Activated naive CD4-positive, alpha-beta T cell treated with anti-CD3 and anti-CD28 coated beads, Interleukin-2, amount 50 U/mL, for 72 hours (primary cell): ENCODE measurements at places on chromosomes 16 and 17.

DNA sequence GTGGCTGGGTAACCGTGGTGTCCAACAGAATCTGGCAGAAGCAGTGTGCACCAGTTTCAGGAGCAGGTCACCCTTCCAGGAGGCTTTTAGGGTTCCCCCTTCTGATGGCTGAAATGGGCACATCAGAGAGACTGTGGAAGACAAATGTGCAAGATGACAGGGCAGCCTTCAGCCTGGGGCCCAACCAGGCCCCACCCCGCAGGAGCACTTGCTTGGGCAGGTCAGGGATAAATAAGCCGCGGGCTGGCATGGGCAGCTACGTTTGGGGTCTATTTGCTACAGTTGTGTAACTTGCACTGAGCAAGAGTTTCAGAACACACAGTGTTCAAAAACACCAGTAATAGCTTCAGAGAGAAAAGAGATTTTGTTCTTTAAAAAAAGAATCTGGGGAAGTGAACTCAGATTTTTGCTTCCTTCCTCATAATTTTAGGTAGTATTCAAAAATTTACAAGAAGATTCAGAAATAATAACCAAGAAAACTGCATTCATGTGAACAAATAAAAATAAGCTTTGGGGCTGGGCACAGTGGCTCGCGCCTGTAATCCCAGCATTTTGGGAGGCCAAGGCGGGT, 44.9 kb upstream of the BAHCC1 start:
- DNase-seq: no peak

- no peak for DNase-seq
Measured at GRCh38 chr17:17401271-17401781, 75.5 kb upstream of the MED9 start.

GRCh38 chr16:1378804-1379303, 27.1 kb downstream of the GNPTG start:
- DNase-seq: peak; percentile 65

DNA sequence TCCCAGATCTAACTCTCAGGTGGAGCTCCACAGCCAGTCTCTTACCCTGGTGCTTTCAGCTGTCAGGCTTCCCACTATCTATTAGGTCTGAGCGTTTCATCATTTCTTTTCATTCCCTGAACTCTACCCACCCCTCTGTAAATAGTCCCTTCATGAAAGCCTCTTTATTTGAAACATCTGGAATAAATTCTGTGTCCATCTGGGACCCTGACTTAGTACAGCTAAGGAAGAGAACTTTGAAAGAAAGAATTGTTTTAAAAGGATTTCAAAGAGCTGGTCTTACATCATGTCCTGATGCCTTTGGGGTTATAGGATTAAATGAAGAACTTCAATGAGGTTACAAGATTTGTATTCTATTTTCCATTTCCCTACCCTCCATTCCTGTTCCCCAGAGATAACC, 388.5 kb upstream of the CA10 start:
- no peak for DNase-seq

- DNase-seq: no peak
Measured at GRCh38 chr17:55453839-55454557, 32.4 kb upstream of the MMD start.

DNA sequence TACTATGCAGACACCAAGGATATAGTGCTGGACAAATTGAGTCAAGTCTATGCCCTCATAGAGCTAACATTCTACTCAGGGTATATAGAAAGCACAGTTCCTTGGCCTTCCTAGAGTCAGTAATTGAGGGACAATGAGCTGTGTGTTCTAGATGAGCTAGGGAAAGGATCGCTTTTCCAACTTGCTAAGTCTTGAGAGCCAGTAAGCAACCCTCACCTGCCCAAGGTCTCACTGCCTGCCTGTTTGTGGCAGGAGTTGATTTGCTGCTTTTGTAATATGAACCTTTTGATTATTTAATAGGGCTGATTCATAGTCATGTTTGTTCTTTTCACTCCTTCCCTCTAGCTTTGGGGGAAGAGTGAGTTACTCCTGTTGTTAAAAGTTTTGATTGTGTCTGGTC, 6.5 kb downstream of the DDX42 start:
- DNase-seq: no peak

DNA sequence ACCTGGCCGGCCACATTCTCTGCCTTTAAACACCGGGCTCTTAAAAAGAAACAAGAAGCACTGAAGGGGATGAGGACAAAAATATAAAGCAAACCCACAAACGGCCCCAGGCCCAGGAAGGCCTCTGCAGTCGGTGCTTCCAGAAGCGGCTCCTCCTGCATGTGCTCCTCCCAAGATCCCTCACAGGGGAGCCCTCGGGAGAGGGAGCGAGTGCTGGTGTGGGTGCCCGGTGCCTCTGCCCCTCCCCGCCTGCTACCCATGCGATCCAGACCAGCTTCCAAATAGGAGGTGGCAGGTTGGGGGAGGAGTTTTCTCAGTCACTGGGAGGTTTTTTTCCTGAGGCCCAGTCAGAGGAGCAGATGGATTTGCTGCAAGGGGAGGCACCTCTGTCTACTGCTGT, 15.8 kb downstream of the KDM8 start:
- no peak for DNase-seq
